ENCODE measurements at places on chromosomes 5 and 9. TPM values are rescaled to one million over a fixed set of nuclear protein-coding genes. Genes with fewer than 3 reads are reported as not detected.

Gene SRP19
- 88.0 TPM for total RNA-seq

Gene RIC1
- total RNA-seq: 13.8 TPM

Gene ANKRD34B
- total RNA-seq: 0.25 TPM

Gene PCDHAC1
- 2.1 TPM for total RNA-seq

Gene ZNF618
- total RNA-seq: 12.2 TPM

Gene GARIN3
- total RNA-seq: not detected

Gene DMRT3
- total RNA-seq: not detected

Gene CDHR2
- not detected for total RNA-seq

Gene PIP5KL1
- total RNA-seq: 2.0 TPM

Gene CPLANE1
- 2.9 TPM for total RNA-seq

Gene CLIC3
- total RNA-seq: 3.7 TPM

Gene TMEM232
- total RNA-seq: not detected

Gene TAF11L2
- total RNA-seq: not detected

Gene PCDHB10
- not detected for total RNA-seq

Gene OMD
- not detected for total RNA-seq

Gene TJP2
- total RNA-seq: 5.1 TPM

Gene MSX2
- total RNA-seq: 5.6 TPM

Gene INSL4
- total RNA-seq: 16.3 TPM

Gene PCDHA4
- 0.95 TPM for total RNA-seq

Gene ORM2
- total RNA-seq: not detected

Gene DOCK8
- total RNA-seq: 0.40 TPM

Gene DAB2IP
- 10.3 TPM for total RNA-seq

Measured in A549 treated with ZK216348 at 1 μM for 4 hours (cell line).